ENCODE measurements at places on chromosomes 7 and 10. TPM values are rescaled to one million over a fixed set of nuclear protein-coding genes. Genes with fewer than 3 reads are reported as not detected.

ANKRD1 gene
- total RNA-seq, result 169 TPM

TEX47 gene
- not detected for total RNA-seq

MMRN2 gene
- total RNA-seq, result 9.0 TPM

CDNF gene
- total RNA-seq, result 1.2 TPM

PRF1 gene
- not detected for total RNA-seq

TMEM254 gene
- 7.1 TPM for total RNA-seq

ADGRA1 gene
- not detected for total RNA-seq

SLC18A3 gene
- under 0.01 TPM for total RNA-seq

RAMP3 gene
- 0.28 TPM for total RNA-seq

TMEM139 gene
- not detected for total RNA-seq

Measured in regular cardiac myocyte (primary cell).